ENCODE measurements at places on chromosomes 13 and 19.
A peak's percentile ranks its signal among the peaks of the same experiment; 100 is the strongest.

- DNase-seq, result no peak
Measured at GRCh38 chr13:66222926-66223325, 1007.2 kb downstream of the PCDH9 start.

DNA sequence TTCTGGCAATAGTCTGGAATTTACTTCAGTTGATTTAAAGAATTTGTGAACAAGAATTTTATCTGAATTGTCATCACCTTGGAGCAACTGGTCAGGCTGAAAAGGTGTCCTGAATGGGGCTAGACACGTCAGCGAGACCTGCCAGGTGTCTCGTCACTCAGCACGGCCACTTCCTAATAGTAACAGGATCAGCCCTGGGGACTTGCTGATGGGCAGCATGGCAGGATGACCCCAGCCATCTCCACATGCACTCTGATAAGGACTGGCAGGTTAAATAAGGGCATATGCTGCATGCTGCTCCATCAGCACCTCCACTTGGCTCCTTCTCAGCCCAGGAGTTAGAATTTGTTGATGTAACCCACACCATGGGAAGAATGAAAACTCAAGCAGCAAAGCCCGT lies 224.2 kb downstream of the FOXO1 start:
- no peak for DNase-seq

DNA sequence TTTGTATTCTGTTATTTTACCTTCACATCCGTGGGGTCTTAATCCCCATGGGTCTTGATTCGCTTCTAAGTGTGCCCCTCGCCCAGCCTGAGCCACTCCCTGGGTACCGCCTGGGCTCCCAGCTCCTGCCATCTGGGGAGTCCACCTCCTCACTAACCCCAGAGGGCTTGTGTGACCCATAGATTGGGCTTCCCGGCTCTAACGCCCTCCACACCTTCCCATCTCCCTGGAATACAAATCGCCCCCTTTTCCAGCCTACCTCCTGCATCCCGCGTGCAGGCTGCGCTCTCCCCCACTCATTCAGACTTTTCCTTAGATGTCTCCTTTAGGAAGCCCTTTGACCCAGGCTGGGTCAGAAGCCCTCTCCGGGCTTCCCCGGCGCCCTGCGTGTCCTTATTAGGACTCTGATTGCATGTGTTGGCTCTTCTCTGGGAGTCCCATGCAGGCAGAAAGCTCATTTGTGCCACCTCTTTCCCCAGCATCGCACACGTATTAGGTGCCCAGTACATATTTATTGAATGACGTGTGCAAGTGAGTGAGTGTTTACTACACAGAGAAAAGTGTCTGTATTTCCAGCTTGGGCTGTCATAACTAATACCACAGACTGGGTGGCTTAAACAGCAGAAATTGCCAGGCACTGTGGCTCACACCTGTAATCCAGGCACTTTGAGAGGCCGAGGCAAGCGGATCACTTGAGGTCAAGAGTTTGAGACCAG lies 757 bp downstream of the CCDC124 start:
- DNase-seq, result no peak

GRCh38 chr13:72295153-72295552 lies 428.1 kb upstream of the DACH1 start:
- no peak for DNase-seq

DNA sequence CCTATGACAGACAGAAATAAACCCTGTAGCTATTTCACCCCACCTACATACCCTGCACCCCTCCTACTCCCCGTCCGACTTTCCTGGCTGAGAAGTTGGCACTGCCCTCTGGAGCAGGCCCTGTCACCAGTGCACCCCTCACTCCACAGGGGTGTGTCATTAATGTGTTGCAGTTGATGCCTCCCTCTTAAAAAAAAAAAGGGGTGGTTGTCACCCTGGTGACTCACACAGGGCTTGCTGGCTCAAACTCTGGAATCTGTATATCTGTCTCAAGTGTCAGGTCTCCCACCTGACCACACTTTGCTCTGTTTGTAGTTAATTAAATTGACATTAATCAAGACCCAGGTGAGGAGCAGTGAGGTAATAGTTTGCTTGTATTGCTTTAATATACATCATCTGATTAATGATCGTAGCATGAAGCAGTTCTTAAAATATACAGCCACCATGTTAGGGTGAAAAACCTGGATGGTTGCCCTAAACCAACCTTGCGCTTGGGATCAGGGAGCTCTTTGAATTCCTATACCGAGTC lies 2.0 kb upstream of the GATAD2A start:
- DNase-seq, result no peak

DNA sequence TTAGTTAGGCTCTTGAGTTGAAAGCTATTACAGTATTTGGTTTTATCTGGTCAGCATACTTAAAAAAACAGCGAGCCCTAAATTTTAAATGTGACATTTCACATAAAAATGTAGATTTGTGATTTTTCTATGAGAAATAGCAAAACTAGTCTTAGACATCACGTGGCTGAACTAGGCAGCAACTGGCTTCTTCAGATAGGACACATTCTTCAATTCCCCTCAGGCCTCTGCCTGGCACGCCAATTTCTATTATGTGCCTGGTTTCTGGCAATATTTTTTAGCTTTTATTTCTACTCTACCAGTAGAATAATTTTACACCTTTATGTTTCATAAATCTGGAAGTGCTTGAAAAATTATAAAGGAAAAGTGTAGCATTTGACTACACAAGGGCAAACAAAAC lies 433.7 kb downstream of the DIAPH3 start:
- DNase-seq, result no peak

DNA sequence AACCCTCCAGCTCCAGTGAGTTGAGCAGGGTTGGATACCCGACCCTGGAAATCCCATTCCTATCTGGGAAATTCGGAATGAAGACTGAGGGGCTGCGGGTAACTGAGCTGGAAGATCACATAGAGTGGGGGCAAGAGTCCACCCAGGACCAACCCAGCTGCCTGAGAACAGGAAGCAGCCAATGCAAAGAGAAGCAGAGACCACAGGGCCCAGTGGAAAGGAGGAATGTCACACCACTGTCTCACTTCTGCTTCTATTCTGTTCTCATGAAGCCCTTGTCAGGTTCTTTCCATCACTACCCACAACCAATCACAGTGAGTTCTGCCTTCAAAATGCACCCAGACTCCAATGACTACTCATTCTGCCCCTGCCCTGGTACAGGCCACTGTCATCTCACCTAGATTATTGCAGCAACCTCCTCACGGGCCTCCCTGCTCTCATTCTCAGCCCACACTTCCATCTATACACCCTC lies 15.3 kb downstream of the DYRK1B start:
- no peak for DNase-seq

- no peak for DNase-seq
Measured at GRCh38 chr13:71382285-71382684, 484.7 kb downstream of the DACH1 start.

DNA sequence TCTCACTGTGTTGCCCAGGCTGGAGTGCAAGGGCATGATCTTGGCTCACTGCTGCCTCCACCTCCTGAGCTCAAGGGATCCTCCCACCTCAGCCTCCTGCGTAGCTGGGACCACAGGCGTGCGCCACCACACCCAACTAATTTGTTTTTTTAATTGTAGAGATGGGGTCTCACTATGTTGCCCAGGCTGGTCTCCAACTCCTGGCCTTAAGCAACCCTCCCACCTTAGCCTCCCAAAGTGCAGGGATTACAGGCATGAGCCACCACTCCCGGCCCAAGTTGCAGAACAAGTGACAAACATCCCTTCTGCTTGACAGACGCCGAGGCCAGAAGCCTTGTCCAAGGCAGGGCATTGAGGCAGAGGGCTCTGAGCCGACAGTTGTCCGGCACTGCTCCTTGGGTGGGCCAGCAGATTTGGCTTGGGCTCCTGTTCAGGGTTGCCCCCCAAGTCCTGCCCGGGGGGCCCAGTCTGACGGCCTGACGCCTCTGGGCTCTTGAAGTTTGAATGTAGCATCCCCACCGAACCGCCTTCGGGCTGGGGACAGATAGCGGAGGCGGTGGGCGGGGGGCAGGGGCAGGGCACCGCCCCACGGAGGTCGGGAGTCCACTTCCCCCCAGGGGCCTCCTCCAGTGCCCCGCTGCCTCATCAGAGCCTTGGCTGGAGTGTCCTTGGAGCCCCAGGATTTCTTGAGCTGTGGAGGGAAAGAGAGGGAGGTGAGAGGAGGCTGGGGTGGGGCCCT lies 5.7 kb upstream of the SPACA4 start:
- no peak for DNase-seq

GRCh38 chr19:48415395-48415794 lies 21.9 kb downstream of the GRIN2D start:
- DNase-seq, result peak; percentile 62
